ENCODE measurements at places on chromosomes 5 and 9. TPM values are rescaled to one million over a fixed set of nuclear protein-coding genes. Genes with fewer than 3 reads are reported as not detected.

GRCh38 chr9:136370687-136371532 is 2.6 kb downstream of the CARD9 start:
- DNase-seq = peak; percentile 71

DNA sequence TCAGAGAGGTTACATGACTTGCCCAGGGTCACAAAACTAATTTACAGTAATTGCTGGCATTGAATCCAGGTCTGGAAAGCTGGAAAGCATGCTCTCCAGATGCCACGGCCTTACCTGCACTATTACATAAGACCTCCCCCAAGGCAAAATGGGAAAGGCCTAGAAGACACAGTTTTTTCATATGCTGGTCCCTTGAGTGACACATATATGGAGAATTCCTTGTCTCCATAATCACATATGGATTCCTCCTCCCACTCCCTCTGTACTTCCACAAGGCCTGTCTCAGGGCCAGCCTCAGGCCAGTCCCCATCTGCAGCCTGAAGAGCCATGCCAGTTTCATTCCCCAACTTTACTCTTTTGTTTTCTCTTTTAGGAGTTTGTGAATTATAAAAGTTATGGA is 28.6 kb upstream of the MEIKIN start:
- DNase-seq = no peak

DNA sequence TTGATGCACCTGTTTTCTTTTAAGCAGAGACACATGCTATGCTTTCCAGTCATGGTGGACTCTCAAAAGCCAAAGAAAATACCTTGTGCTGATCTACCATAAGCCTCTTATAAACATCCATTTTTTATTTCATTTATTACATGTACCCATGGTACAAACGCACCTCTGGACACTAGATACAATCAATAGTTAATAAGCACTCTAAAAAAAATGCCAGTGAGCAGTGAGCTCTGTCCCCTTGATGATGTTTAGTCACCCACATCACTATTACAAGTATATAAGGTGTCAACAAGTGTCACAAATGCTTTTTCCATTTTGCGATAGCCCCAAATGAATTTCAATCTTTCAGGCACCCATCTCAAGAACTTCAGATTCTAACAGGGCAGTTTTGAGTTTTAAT is 5.9 kb downstream of the KLF4 start:
- DNase-seq = no peak

Gene WDR38
- total RNA-seq = not detected

DNA sequence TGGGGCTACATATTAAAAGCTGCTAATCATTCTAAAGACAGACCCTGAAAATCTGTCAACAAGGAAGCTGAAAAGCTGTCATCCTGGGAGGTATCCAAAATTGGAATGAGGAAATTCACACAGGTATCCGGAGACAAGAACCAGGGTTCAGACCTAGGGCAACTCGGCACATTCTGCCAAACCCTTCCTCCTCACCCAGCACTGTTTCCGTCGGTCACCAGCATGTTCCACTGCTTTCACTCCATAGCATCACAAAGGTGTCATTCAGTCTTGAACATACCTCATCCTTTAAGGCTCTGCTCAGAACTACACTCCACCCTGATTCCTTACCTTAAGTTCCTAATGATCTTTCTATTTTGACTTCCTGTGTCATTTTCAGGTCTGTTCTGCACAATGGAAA is 153.1 kb upstream of the RASA1 start:
- no peak for DNase-seq

Gene ATP6V1G1
- 223 TPM for total RNA-seq

Measured in A172 (cell line).